Activated T-helper 2 cell treated with anti-CD3 and anti-CD28 coated beads, Interferon-gamma antibody, Interleukin-2, Interleukin-4, amounts not matched to agents 10 μg/mL and 5 μg/mL and 100 μg/mL, durations not matched to agents 14 hours and 24 hours and 36 hours (primary cell): ENCODE measurements at places on chromosomes 3 and 15. TPM values are rescaled to one million over a fixed set of nuclear protein-coding genes. Genes with fewer than 3 reads are reported as not detected.

GRCh38 chr15:91308855-91309254, 208.8 kb downstream of the SV2B start:
- H3K27ac ChIP-seq: no peak overlapping the region
- no peak for DNase-seq
- no peak overlapping the region for H3K4me3 ChIP-seq
- H3K27me3 ChIP-seq: peaks cover 62% of the 10 kb centered on the region

DNA sequence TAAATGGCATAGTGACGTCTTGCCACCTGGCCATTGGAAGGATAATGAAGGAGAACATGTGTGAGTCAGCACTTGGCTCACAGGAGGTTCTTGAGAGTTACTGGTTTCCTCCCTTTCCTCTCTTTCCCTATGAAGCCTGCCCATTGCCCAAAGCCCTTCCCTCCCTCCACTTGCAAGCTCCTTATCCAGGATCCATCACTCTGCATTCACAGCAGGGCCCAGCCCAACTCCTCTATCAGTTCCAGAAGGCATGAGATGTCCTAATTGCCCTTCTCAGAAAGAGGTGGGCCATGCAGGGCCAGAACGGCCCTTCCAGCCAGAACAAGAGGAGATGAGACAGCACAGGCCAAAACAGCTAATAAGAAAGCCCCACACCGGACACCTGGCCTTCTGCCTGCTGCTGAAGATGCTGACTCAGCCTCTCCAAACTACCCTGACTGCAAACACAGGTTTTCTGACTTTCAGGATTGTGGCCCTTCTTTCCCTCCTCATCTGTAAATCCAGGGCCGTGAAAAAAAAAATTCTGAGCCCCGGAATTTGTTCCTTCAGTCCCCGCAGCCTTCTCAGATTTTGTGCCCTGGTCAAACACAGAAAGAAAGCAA, 29.7 kb downstream of the HAPLN3 start:
- no peak overlapping the region for H3K27ac ChIP-seq
- no peak overlapping the region for H3K4me3 ChIP-seq
- no peaks in the 10 kb centered on the region for H3K27me3 ChIP-seq

- H3K36me3 ChIP-seq: no peaks in the 10 kb centered on the region
- H3K27ac ChIP-seq: no peak overlapping the region
- H3K27me3 ChIP-seq: peaks cover 2% of the 10 kb centered on the region
- no peak overlapping the region for H3K4me3 ChIP-seq
Measured at GRCh38 chr3:119624002-119624720, 26.5 kb downstream of the PLA1A start.

DNA sequence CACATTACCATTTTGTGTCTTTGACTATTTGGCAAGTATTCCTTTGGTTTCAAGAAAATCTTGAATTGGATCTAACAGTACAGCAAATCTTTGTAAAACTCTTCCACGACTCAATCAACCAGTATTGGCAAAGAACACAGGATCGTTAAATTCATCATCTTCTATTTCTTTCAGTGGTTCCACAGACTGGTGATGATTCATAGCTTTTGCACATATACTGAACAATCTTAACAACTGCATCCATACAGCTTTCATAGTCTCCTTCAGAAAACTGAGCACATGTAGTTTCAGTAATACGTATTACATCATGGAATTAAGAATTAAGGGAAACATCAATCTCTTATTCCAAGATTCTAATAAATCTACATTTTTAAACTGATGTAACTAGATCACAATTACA, 91.6 kb upstream of the LIPC start:
- H3K27me3 ChIP-seq: no peaks in the 10 kb centered on the region
- H3K4me3 ChIP-seq: no peak overlapping the region

The CELSR3 gene
- 16.0 and 16.5 TPM in 2 replicates for total RNA-seq

DNA sequence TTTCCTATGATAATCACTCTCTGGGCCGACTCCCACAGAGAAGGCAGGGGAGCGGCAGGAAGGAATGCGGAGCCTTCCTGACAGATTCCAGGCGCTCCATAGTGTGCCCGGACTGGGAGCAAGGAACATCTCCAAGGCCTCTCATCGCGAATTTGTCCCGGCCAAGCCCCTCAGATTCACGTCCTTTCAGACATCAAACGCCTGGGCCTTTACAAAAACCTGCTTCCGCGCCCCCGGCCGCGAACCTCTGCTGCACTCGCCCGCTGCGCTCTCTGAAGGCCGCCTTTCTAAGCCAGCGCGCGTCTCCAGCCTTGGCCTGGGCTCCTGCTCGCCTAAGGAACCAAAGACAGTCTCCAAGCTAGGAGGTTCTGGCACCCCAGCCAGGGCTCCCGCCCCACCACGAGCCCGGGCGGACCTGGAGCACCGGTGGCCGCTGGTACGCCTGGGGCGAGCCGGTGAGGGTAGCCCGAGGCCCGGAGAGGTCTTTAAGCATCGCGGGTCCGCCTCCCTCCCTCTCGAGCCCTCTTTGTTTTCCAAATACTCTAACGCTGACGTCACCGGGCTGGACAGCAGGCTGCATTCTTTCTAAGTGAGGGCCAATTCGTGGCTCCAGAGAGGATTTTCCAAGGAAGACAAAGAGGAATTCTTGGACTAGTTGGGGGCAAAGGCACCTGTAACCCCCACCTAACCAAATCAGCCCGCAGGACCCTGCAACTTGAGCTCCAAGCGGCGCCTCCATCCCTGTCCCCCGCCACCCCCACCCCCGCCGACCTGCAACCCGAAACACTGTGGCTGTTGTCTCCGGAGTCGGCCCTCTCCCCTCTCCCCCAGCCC, 759 bp downstream of the AMOTL2 start:
- H3K4me3 ChIP-seq: no peak overlapping the region
- no peak for DNase-seq
- no peak overlapping the region for H3K27ac ChIP-seq
- peaks cover 5% of the 10 kb centered on the region for H3K4me1 ChIP-seq
- H3K27me3 ChIP-seq: peaks cover 43% of the 10 kb centered on the region

DNA sequence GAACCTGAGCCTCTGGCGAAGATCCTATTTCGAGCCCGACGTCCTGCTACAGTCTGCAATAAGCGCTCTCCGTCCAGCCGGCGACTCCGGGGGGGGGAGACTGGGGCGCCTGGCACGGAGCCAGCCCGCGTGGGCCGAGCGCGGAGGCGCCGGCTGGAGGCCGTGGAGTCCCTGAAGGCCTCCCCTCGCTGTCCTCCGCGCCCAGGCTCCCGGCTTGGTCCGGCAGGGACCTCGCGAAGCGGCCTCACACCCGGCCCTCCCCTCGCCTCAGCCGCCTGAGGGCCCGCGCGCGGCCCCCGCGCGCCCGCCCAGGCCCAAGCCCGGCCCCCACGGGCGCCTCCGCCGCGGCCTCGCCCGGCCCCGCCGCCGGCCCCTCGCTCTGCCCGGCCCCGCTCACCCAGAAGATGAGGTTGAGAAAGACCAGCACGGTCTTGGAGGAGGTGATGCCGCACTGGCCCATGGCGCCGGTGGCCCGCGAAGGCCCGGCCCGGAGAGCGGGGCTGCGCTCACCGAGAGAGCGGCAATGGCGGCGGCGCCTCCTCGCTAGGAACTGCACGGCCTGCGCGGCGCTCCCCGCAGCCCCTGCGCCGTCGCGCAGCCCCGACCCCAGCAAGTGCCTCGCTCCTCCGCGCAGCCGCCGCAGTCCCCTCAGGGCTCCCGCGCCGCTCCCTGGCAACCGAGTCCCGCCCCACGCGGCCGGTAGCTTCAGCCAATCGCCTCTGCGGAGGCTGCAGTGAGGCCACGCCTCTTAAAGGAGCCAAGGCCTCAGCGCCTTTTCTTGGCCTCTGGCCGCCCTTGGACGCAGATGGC, at the start of gene TSPAN3:
TSPAN3 (minus strand) TSS at position 615 of the 810 bp plus-strand sequence; CDS start at position 460, 155 bp downstream.
- peak; percentile 87 for DNase-seq
- H3K27me3 ChIP-seq: peaks cover 16% of the 10 kb centered on the region
- H3K36me3 ChIP-seq: peaks cover 6% of the 10 kb centered on the region
- H3K4me3 ChIP-seq: peak within 1 kb of the TSS; percentile 85
- H3K4me1 ChIP-seq: peaks cover 22% of the 10 kb centered on the region

DNA sequence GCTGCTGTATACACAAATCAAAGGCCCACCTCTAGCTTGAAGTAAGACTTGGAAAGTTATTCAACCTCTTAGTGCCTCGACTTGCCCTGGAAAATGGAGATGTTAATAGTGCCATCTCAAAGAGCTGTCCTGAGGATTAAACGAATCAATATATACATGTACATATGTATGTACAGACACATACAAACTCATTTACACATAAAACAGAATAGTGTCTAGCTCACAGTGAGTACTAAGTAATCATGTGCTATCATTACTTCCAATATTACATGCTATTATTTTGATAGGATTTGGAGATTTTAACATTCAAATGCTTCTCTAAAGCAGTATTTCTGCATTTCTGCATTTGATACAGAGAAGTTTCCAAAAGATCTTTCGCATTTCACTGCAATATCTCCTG, 20.5 kb downstream of the LARP6 start:
- H3K4me3 ChIP-seq: no peak overlapping the region
- H3K4me1 ChIP-seq: no peaks in the 10 kb centered on the region
- no peak for DNase-seq
- H3K27me3 ChIP-seq: no peaks in the 10 kb centered on the region

The ZNF148 gene
- total RNA-seq: 33.2 and 37.0 TPM in 2 replicates

GRCh38 chr3:124574012-124574411, 156.2 kb upstream of the UMPS start:
- no peak overlapping the region for H3K27ac ChIP-seq
- H3K36me3 ChIP-seq: no peaks in the 10 kb centered on the region
- H3K4me1 ChIP-seq: peaks cover 2% of the 10 kb centered on the region
- peaks cover 22% of the 10 kb centered on the region for H3K27me3 ChIP-seq
- no peak for DNase-seq
- no peak overlapping the region for H3K4me3 ChIP-seq

The ITIH1 gene
- not detected in 2 replicates for total RNA-seq

DNA sequence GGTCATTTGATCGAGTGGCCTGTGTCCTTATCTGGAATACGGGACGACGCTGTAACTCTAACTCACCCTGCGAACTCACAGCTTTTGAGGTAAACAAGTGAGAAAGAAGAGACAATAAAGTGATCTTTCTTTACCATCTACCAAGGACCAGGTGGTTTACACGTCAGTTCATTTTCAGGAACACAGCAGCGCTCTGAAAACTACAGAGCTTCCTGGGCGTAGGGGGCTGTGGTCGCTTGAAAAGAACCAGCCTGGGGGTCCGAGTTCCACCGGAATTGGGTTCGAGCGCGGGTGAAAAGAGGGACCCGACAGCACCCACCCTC, 357 bp downstream of the KIAA1143 start:
- DNase-seq: no peak
- peaks cover 20% of the 10 kb centered on the region for H3K4me1 ChIP-seq
- H3K27ac ChIP-seq: peak overlapping the region; percentile 90
- peaks cover 76% of the 10 kb centered on the region for H3K36me3 ChIP-seq

GRCh38 chr3:14246414-14246813, 67.8 kb downstream of the LSM3 start:
- no peak overlapping the region for H3K27ac ChIP-seq
- no peaks in the 10 kb centered on the region for H3K4me1 ChIP-seq
- DNase-seq: no peak
- H3K27me3 ChIP-seq: no peaks in the 10 kb centered on the region
- H3K4me3 ChIP-seq: no peak overlapping the region

DNA sequence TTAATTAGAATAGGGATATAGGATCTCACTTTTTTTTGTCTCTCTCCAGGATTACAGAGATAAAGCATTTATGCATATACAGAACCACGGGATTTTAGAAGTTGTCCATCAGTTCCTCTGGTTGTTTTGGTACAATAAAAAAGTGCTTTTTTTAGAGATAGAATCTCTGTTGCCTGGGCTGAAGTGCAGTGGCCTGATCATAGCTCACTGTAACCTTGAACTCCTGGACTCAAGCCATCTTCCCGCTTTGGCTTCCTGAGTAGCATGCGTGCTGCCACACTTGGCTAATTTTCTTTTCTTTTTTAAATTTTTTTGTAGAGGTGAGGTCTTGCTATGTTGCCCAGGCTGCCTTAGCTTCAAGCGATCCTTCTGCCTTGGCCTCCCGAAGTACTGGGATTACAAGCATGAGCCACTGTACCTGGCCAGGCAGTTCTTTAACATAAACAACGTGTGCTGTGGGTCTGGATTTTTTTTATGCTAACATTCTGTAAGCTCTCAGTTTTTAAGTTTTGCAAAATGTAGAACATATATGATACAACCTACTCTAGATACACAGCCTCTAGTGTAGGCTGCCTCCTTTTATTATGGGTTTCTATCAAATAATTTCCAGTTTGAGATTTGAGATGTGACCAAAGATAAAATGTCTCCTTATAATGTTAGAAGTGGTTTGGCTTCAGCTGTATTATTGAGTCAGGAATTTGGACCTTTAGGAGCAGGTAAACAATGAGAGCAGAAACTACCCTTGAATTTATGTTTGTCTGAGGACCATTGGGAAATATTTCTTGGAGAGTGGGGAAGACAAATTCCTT, 57.4 kb upstream of the ULK4 start:
- H3K27me3 ChIP-seq: no peaks in the 10 kb centered on the region
- DNase-seq: no peak
- no peak overlapping the region for H3K4me3 ChIP-seq
- H3K27ac ChIP-seq: no peak overlapping the region
- peaks cover 36% of the 10 kb centered on the region for H3K36me3 ChIP-seq

DNA sequence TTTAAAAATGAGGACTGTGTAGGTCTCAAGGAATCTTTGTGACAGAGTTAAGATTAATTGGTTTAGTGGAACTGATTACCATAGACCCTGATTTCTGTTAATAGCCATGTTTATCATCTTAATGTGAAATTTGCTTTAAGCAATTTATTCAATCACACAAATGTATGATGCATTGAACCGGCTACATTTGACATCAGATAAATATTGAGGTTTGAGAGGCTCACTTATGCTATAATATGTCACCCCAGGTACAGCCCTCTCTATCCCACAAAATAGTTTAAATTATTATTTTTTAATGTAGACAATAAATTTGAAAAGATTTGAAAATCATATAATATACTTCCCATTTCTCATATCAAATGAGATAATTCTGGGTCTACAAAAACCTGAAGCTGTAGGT, 413.3 kb downstream of the NAALADL2 start:
- H3K36me3 ChIP-seq: no peaks in the 10 kb centered on the region
- no peak overlapping the region for H3K27ac ChIP-seq
- H3K4me1 ChIP-seq: no peaks in the 10 kb centered on the region
- no peaks in the 10 kb centered on the region for H3K27me3 ChIP-seq
- H3K4me3 ChIP-seq: no peak overlapping the region

The GOLGA6L4 gene
- total RNA-seq: 1.8 and 2.1 TPM in 2 replicates

The SYNPR gene
- not detected in 2 replicates for total RNA-seq
